ENCODE measurements at places on chromosomes 3 and 15. TPM values are rescaled to one million over a fixed set of nuclear protein-coding genes. Genes with fewer than 3 reads are reported as not detected.

- DNase-seq: no peak
Observed at GRCh38 chr3:142633073-142633472, 36.9 kb downstream of the PLS1 start.

DNA sequence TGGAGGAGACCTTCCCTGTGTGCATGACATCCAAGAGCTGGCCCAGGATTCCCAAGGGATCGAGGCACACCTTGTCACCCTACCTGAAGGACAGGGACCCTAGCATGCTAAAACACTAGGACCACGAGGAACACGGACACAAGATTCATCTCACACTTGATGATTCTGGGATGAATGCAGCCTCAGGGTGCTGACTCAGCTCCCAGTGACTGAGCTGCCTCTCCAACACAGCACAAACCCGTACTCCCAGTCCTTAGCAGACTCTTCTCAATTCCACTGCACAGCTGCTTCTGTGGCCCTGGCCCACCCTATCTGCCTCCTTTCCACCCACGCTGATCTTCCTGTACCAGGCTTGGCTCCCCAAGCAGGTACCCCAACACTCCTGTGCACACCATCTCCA is 9.1 kb upstream of the OXTR start:
- no peak for DNase-seq

DNA sequence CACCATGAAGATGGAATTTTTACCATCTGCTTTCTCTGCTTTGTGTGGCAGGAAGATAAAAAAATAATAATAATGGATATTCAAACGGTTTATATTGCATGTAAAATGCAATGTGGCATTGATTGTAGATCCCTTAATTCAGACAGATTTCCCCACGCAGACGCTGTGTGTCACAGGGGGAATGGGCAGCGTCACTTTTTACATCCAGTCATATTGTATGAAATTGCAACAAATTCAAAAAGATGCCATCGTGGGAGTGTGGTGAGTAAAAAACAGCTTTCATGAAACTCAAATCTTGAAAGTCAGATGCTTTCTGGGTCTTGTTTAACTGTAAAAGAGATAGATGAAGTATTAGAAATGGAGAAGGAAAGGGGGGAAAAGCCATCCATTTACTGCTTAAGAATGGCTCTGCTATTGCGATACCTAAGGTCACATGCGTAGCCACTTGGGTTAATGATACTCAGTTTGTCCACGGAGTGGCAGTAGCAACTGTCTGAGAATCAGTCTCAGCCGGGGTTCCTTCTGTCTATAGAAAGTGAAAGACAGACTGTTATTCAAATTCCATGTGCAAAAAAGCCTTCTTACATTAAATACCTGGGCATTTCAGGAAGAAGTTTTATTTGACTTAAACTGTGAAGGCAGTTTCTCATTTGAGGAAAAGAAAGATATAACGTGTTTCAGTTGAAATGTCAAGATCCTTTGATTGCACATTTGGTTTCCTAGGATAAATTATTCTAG is 28.5 kb downstream of the BTD start:
- DNase-seq: peak; percentile 67

C3orf70 gene
- 0.28 TPM for total RNA-seq

TLR9 gene
- 0.05 TPM for total RNA-seq

CCNB2 gene
- 0.28 TPM for total RNA-seq

DNA sequence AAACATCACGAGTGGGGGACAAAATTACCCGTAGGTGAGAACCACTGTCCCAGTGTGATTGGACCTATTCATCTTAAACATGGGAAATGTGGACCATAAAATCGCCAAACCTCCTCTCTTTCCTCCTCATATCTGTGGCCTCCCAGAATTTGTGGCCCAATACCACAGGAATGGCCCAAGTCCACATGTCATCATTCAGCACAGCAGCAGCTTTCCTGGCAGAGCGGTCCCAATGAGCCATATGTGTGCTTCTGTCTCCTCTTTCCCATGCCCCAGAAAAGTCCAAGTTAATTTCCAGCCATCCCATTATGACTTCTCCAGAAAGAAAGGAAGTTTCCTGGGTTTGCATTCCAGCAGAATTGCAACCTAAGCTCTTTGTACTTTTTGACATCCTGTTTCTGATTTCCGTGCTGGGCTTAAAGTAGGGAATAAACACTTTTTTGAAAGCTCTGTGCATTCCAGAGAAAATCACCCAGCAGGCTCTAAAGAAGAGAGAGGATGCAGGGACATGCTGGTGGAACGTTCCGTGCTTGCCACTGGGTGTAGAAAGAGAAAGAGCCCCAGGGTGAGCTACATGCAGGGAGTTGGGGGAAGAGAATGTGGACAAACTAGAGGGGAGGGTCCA is 259.4 kb upstream of the PROK2 start:
- no peak for DNase-seq

CADPS gene
- total RNA-seq: 27.7 TPM

GRCh38 chr3:185744997-185745843 is 79.6 kb downstream of the IGF2BP2 start:
- no peak for DNase-seq

SH2D7 gene
- total RNA-seq: 0.09 TPM

- peak; percentile 66 for DNase-seq
Observed at GRCh38 chr3:49199239-49199899, 28.0 kb downstream of the KLHDC8B start.

- no peak for DNase-seq
Observed at GRCh38 chr3:170506556-170506955, 79.3 kb downstream of the SLC7A14 start.

MAP6D1 gene
- total RNA-seq: 6.3 TPM

DNA sequence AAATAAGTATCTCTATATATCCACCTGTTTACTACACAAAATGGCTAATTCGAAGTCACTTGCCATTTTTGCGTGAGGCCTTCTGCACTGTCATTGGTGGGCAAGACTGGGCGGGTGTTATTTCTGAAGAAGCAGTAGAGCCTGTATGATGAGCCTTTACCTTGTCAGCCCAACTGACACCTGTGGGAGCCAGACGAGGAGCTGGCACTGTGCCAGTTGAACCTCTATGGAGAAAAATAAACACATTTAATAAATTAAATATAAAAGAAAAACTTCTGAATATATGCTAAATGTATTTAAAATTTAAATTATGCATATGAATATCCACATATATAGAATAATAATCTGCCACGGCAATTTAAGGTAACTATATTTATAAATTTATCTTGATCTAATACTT is 109.9 kb downstream of the SCAPER start:
- no peak for DNase-seq

GRCh38 chr15:39598186-39598850 is 17.4 kb downstream of the THBS1 start:
- no peak for DNase-seq

GRCh38 chr15:73930790-73931281 is 4.6 kb downstream of the LOXL1 start:
- no peak for DNase-seq

DNA sequence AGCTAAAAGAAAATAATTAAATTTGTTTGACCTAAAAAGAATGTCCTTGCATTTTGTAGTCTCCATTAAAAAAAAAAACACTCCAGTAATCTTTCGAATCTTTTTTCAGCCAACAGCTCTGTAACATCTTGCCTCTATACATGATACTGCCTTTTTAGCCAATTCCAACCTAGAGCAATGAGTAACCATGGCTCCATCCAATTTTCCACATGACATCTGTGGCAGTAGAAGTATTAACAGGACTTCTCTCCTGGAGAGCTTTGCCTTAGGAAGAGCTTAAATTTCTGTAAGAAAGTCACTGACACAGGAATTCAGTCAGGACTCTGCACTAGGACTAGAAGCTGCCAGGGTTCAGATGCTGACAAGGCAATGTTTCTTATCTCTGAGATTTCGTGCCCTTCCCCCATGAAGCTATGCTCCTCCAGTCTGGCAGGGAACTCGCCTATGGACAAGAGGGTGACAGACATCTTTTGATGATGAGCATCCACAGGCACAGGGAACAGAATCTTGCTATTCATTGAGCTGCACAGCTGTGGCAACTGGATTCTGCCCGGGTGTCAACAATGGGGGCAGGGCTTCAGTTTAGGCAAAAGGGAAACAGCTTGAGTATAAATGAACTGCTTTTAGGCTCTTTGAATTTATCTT is 81.8 kb downstream of the ALCAM start:
- DNase-seq: no peak

Measured in pancreas (tissue), 10 donors.